ENCODE measurements at places on chromosomes 12 and 14.

DNA sequence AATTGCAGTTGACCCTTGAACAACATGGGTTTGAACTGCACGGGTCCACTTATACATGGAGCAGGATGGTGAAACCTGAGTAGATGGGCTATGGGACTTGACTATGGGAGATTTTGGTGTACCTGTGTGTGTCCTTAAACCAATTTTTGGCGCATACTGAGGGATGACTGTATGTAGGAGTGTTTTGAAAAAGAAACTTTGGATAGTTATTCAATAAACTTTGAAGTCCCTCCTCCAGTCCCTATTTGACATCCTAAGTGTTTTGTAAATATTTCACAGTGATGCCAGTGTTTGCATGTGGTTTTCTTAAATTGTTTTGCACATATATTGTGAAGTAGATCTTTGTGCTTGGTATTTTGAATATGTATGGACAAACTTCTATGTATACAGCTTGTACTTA is 12.4 kb downstream of the KTN1 start:
- DNase-seq: no peak

- DNase-seq: no peak
Observed at GRCh38 chr14:103002578-103003350, 54.6 kb downstream of the CDC42BPB start.

DNA sequence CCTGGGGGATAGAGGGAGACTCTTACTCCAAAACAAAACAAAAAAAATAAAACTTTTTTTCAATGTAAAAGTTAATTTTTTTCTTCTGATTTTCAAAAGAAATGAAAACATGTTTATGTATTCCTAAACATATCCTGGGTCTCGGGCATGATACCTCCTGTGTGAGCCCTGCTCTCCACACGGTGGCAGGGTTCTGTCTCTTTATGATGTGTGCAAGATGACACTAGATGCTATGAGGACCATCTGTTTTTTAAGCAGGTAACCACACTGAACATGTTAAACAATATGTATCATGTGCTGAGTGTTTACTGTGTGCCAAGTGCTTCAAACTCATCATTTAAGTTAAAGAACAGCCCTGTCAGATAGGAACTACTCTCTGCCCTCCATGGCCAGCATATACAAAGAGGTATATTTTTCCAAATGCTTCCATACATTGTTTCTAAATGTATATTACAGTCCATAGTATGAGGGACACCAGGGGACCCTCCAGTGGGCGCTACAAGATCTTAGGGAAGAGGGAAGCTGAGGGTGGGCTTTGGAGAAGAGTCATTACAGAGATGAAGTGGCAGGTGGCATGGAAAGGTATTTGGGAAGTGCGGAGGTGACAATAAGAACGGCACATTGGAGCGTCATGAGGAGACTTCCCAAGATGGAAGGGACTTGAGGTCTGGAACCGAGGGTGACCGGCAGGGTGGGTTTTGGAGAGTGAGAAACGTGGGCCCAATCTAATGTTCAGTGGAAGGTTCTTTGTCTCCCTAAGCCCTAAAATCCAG is 28.5 kb downstream of the FOS start:
- no peak for DNase-seq

DNA sequence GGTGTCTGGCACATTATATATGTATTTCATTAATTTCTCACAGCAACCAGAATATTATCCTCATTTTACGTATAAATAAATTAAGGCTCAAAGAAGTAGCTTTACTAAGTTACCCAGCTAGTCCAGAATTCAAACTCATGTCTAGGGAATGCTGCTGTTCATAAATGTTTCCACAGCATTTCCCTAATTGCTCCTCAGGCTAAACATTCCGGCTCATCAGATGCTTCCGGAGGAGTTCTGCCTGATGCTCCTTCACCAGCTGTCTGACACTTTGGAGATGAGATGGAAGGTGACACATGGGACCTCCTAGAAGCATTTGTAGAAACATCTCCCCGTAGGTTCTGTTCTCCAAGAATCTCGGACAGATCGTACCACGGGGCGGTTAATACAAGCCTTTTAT is 12.1 kb downstream of the KRT85 start:
- DNase-seq: no peak

DNA sequence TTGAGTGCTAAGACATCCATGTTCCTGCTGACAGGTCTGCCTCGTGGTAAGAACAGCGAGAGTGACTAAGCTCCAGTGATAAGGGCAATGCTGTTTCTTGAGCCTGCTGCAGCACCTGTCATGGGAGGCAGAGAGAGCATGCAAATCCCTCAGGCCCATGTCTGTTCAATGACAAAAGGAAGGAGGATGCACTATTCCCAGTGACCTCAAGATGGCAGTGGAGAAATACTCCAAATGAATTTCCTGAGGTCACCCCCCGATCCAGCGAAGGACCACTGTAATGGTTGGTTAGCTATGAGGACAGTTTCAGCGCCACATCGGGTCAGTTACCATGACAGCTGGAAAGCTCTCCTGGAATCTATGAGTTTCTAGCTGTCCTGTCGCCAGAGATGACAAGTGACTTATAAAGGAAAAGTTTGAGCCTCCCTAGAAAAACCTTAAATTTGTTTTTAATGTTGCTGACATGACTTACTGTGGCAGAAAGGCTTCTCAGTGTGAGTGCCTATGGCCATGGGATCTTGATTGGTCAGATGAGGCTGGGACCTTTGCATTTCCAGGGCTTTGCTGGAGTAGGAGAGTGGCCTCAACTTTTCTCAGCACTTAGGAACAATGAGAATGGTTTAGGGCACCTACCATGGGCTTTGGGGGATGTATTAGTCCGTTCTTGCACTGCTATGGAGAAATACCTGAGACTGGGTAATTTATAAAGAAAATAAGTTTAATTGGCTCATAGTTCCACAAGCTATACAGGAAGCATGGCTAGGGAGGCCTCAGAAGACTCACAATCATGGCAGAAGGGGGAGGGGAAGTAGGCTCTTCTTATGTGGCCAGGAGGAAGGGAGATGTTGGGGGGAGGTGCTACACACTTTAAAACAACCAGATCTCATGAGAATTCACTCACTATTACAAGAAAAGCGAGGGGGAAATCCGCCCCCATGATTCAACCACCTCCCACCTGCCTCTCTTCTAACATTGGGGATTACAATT is 88.0 kb upstream of the TMEM260 start:
- DNase-seq: no peak

- no peak for DNase-seq
Observed at GRCh38 chr12:45627407-45628069, 102.0 kb upstream of the ARID2 start.

GRCh38 chr12:94792693-94793092 is 142.3 kb upstream of the TMCC3 start:
- DNase-seq: no peak

- no peak for DNase-seq
Observed at GRCh38 chr14:105467249-105467941, 7.2 kb upstream of the CRIP2 start.

DNA sequence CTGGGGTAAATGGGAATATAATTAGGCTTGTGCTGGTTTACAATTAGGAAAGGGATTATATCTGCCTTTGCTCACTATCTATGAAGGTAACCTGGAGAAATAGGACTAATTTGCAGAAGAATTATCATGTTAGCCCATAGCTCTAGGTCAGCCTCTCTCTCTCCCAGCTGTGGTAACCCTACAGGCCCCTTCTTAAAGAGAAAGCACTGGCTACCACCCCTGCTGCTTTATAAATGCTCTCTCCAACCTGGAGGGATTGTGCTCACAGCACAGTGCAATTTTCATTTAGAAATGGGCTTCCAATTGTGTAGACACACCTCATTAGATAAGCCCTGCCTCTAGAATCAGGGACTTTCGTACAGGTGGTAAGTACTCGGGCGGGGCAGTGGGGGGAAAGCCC is 22.7 kb upstream of the MGST1 start:
- DNase-seq: no peak

DNA sequence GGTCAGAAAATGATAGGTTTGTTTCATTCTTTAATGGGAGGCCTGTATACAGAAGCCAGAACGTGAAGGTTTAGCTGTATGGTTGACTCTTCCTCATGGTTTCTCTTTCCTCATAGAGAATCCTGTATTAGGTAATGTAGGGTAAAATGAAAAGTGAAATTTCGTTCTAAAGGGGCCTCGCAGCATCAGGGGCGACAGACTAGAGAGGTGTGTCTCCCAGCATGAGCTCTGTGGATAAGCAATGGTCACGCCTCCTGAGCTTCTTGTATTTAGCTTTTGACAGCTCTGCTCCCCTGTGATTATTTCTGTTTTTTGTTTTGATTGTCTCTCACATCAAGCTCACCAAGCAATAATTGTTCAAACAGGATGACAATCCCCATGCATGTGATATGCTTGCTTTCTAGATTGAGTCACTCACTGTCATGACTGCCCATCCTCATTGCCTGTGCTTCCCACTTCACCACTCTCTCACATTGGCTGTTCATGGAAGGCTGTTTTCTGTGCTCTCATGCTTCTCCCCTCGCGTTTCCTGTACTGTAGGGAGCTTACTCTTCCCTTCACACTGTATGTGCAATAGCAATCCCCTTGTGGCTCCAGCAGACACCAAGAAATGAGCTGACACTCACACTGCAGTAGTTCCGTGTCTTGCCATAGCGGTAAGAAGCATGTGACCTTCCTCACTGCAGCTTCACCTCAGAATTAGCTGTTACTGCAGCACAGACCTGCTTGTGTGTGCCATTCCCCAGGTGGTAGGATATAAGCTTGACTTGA is 44.0 kb downstream of the RAD52 start:
- DNase-seq: no peak

DNA sequence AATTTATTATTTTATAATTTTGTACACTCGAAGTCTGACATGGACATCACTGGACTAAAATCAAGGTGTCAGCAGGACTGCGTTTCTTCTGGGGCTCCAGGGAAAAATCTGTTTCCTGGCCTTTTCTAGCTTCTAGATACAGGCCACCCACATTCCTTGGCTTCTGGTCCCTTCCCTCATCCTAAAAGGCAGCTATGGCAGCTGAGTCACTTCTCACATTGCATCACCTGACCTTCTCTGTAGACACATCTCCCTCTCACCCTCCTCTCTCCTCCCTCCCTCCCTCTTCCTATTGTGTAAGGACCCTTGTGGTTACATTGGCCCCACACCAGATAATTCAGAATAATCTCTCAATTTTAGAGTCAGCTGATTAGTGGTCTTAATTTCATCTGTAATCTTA is 92.4 kb downstream of the RPS6KA5 start:
- no peak for DNase-seq

DNA sequence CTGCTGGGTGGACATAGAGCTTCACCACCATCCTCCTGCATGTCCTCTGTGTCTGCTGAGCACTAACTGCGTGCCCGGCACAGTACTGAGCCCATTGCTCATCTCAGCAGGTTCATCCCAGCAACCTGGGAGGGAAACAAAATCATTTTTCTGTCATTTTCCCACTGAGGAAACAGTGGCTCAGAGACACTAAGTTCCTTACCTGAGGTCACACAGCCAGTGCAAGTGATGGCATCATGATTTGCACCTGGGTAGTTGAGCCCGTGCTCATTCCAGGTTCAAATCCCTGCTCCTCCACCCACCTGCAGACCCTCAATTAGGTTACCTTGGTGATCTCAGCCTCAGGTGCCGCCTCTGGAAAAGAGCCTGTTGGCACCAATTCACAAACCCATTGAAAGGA is 23.4 kb downstream of the RNFT2 start:
- no peak for DNase-seq

Data from H54 (cell line).